Tibial nerve (tissue), 4 donors: ENCODE measurements at places on chromosomes 12 and 14. TPM values are rescaled to one million over a fixed set of nuclear protein-coding genes. Genes with fewer than 3 reads are reported as not detected.

The TIGAR gene
- total RNA-seq = 3.1 TPM

The RGS6 gene
- 43.5 TPM for total RNA-seq

The EFS gene
- 31.8 TPM for total RNA-seq

The TMEM52B gene
- not detected for total RNA-seq

The KRT82 gene
- total RNA-seq = not detected

The PLEKHD1 gene
- total RNA-seq = not detected

The DLGAP5 gene
- not detected for total RNA-seq

The CISTR gene
- not detected for total RNA-seq

The INHBC gene
- not detected for total RNA-seq

The C12orf60 gene
- total RNA-seq = 0.90 TPM

The SPX gene
- total RNA-seq = 2.4 TPM
